Glutamatergic neuron (in vitro differentiated cells): ENCODE measurements at places on chromosomes 3 and 15. TPM values are rescaled to one million over a fixed set of nuclear protein-coding genes. Genes with fewer than 3 reads are reported as not detected.

Gene SLC28A1
- 0.25 TPM for total RNA-seq

DNA sequence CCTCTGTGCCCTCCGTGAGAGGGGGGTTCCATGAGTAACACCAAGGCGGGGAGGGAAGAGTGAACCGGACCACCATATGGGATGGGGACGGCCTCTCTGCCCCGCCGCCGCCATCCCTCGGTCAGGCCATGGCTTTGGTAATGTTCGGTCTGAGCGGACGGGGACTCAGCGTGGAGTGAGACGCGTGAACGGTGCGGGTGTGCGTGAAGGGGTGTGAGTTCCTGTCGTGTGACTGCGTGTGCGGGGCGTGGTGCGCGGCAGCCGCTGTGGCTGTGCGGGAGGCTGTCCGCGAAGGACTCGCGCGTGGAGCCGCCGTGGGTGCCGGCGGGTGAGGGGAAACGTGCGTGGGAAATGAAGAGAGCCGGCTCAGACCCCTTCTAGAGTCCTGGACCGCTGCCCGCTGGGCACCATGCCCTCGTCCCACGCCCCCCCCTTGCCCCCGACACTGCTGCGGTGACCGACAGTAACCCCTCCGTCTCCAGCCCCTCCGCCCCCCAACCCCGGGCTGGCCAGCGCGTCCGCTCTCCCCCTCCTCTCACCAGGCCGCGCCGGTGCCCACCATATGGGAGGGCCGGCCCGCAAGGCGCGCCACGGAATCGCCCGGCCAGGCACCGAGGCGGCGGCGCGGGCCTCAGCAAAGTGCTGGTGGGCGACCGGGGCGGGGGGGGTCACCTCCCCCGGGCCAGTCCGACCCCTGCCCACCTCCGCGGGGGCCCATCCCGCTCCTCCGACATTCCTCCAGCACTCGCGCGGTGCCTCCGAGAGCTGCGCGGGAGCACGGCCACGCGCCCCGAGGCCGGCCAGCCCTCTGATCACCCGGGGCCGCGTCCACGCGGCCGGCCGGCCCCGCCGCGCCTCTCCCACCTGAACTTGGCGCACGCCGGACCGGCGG, 589 bp downstream of the KLF15 start:
- DNase-seq = peak; percentile 35

DNA sequence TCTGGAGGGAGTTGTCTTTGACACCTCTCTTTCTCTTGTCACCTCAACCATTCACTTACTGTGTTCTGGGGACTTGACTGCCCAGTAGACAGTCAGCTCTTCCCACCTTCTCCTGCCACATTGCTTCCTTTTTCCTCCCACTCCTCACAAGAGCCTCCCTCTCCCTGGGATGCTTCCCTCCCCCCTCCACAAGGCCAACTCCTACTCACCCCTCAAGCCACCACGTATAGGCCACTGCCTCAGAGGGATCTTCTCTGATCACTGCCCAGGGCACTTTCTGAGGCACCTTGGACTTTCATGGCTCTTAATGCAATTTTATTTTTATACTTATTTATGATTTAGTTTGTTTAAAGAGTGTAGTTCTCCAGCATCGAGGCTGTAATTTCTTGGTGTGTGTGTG, 23.2 kb downstream of the THSD4 start:
- no peak for DNase-seq

DNA sequence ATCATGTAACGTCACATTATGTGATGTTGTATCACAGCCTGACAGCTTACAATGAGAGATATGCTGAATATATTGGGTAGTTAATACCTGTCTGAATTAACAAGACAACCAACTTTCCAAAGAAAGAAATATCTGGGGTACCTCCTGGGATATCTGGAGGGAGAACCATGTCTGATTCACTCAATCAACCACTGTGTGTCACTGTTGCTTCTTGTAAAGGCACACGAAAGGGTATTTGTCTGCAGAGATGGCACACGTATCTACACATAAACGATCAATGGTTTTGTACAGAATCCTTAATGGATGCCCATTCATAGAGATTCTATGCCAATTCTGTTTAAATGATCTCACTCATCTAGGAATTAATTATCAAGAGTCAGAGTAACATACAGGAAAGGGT, 252.1 kb upstream of the TMCO5A start:
- no peak for DNase-seq
